Stimulated activated CD4-positive, alpha-beta T cell treated with anti-CD3 and anti-CD28 coated beads, Interleukin-1b, Interleukin-23, amount 100 ng/mL, for 1 hour (primary cell): ENCODE measurements at places on chromosomes 11 and 22.

DNA sequence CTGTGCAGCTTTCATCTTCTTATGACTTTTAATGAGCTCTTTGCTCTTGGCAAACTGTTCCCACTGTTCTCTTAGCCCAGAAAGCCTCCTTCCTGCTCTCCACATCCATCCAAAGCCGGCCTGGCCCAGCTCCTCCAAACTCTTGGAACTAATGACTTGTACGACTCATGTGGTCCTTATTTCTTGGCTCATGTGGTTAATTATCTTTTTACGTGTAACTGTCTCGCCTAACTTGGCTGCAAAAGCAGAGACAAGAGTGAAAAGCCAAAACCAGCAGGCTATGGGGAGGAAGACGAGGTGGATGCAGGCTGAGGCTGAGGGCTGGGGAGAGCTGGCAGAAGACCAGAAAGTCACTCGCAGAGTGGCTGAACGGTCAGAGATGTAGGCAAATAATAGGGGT lies 5.5 kb downstream of the CSNK2A3 start:
- no peak for DNase-seq

DNA sequence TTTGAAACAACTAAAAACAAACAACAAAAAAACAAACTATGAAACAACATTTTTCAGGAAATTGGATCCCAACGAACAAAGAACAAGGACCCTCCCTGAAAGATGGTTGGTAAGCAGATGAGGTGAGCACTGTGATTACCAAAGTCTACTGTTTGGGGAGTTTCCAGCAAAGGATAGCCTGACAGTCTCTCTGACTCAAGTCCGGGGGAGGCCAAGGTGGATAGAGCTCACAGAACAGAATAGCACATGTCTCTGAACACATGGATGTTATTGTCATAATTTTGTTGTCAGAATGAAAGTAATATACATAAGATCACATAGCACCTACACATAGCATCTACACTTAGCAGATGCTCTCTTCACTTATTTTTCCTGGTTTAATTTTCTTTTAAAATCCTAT lies 501.3 kb upstream of the TENM4 start:
- no peak for DNase-seq

- no peak for DNase-seq
These were observed 5.9 kb upstream of the PHF21A start for GRCh38 chr11:46127150-46127638.

- no peak for DNase-seq
These were observed 22.9 kb upstream of the ABTB2 start for GRCh38 chr11:34380696-34381095.

DNA sequence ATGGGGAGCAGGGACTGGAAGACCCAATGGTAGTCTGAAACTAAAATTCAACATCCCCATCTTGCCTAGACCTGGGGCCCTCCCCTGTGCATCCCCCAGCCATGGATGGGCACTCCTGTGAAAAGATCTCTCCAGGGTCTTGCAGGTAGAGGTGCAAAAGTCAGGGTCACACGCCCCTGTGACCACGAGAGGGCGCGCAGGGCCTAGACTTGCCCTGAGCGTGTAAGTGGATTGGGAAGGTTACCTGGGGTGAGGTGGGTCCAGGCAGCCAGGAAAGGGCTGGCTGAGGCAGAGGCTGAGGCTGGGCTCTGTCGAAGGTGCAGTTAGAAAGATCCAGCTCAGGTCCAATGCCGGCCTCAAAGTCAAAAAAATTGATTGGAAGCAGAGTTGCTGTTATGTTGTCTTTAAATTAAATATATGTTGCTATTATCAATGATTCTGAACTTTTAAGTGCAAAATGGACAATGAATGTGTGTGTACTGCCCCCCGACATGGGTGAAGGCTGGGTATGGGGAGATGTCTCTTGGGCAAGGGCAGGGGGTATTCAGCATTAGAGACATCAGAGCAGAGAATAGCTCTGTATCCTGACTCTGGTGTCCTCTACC lies 4.8 kb upstream of the POU2F3 start:
- DNase-seq: no peak

- DNase-seq: no peak
These were observed 131.7 kb downstream of the MICAL2 start for GRCh38 chr11:12241971-12242672.

DNA sequence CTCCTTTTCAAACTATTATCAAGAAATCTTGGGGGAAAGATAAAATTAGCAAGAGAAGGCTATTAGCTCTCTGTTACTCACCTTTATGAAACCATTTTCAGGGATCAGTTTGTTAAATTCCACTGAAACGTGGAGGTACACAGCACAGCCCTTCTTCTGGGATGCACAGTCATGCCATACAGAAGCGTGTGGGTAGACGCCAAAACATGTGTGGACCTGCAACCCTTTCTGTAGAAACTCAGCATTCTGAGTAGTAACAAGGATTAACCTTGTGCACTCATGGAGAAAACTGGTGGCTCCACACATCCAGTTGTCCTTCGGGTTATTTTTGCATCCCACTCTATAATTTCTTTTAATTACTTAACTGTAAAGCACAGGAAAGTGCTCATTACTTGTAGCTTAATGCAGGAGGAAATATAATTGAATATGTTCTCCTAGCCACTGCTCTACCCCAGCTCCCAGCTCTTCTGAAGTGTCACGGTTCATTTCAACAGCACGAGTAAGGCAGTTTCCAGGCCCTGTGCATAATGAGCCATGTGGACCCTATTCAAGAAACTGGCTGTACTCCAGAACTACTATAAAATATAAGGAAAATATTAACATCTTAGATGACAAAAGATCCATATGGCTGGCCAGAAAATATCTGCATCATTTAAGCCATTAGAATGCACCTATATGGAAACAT lies 26.1 kb downstream of the BDNF start:
- no peak for DNase-seq

- DNase-seq: no peak
These were observed 104.3 kb upstream of the SYT13 start for GRCh38 chr11:45390407-45390806.

DNA sequence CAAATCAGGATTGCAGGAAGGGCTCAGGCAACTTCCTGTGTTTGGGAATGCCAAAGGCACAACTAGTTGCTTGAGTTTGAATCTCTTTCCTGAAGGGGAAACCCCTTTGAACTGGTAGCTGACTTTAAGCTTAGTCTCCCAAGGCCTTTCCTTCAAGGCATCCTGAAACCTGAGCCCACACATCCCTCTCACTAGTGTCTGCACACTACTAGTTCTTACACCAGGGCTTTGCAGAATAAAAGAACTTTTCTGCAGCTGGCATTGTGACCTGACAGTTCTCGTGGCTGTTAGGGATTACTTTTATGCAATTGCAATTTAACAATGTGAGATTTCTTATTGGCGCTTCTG lies 95.4 kb downstream of the EXT2 start:
- DNase-seq: no peak

- no peak for DNase-seq
These were observed 23.9 kb upstream of the LYVE1 start for GRCh38 chr11:10592331-10592730.

GRCh38 chr11:14645985-14646900 lies 2.6 kb downstream of the PDE3B start:
- no peak for DNase-seq

GRCh38 chr22:49738006-49738405 lies 89.7 kb downstream of the BRD1 start:
- no peak for DNase-seq

GRCh38 chr11:128874427-128874826 lies 7.3 kb upstream of the KCNJ1 start:
- no peak for DNase-seq
